ENCODE measurements at places on chromosomes 3 and 15.

DNA sequence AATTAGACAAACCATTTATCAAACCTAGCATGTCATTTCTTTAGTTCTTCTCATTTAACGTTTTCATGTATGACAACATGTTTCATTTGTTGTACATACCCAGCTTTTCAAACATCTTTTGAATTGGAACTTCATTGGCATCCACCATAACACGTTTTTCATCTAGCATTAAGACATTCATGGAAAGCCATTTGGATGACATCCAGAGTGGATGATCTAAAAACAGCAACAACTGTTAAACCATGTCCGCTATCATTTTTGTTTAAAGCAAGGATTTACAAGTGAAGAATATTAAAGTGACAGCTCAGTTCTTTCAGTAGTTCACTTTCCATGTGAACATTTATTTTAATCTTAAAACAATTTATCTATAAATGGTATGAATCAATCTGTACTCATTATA, 14.5 kb downstream of the GATM start:
- DNase-seq = no peak

- no peak for DNase-seq
Measured at GRCh38 chr3:23474580-23475357, 271.6 kb downstream of the UBE2E2 start.

- no peak for DNase-seq
Measured at GRCh38 chr15:78272316-78272715, 8.0 kb downstream of the DNAJA4 start.

DNA sequence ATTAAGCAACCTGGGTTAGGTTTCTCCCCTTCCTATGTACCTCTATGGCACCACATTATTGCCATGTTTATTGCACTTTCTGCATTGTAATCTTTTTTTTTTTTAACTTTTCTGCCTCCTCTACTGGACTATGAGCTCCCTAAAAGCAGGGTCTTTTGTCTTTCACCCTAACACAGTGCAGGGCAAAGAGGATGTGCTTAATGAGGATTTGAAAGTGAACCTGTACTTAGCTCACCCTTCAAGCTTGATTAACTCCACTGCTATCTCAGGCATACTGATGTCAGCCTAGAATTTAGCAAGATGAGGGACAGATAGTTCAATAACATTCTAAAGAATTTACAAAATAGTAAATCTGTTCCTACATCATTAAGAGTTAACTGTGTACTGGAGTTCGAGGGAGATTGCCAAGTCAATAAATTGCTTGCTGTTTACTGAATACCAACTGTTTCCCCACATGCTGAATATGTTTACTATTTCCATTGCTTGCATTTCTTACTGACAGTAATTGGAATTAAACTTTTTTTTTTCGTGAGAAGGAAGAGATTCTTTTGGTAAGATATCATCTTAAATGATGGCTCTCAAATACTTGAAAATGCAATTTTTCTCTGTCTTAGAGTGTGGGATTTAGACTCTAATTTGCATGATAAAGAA, 15.7 kb upstream of the PPARG start:
- DNase-seq = no peak

DNA sequence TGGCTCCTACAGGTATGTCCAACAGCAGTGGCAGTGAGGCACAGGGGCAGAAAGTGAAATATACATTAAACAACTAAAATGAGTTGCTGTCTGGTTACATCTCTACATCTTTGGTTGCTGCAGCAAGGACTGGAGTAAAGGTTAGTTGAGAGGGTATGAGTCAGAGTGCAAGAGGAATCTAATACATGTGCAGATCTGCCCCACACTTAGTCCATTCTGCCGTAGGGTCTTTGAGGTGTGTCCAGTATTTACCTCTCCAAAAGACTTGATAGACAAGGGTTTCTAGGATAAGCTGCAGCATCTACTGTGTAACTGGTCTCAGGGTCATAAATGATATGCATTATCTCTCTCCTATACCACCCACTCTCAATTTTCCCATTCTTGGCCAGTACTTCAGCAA, 6.2 kb upstream of the NEDD4 start:
- DNase-seq = no peak

GRCh38 chr3:40079203-40079846, 230.2 kb upstream of the EIF1B start:
- DNase-seq = no peak

GRCh38 chr3:94373456-94373855, 310.6 kb downstream of the NSUN3 start:
- DNase-seq = no peak

- no peak for DNase-seq
Measured at GRCh38 chr3:131596884-131597283, 94.1 kb upstream of the MRPL3 start.

DNA sequence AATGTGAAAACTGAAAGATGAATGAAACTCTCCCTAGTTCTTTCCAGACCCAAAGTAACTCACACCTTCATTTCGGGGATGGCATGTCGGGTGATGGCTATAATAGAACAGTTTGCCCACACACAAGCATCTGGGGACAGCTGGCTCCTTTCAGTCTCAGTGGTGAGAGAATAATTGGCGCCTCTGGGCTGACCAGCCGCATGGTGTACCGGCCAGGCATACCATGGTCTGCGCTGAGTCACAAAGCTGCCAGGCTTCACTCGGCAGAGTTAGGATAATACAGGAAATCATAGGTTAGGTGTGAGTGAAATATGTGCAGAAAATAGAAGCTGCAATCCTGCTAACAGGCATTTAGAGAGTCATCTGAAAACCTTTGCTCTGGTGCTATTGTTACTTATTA, 80.4 kb upstream of the IGF1R start:
- no peak for DNase-seq

- DNase-seq = no peak
Measured at GRCh38 chr15:29062179-29062591, 176.4 kb downstream of the APBA2 start.

- no peak for DNase-seq
Measured at GRCh38 chr15:92682741-92683510, 27.4 kb upstream of the FAM174B start.

DNA sequence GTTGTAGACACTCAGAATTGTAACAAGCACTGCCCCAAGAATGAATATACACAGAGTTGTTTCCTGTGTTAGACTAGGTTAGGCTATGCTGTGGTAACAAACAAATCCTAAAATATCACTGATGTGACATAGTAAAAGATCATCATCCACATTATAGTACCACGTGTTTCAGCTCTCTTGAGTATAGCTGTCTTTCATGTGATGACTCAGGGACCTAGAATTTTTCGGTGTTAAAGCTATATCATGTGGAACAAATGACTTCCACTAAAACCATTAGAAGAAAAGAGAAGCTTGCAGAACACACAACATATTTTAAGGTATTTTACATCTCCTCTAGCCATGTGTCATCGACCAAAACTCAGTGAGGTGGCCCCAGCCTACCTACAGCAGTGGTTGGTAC, 307.9 kb upstream of the RBMS3 start:
- DNase-seq = no peak

DNA sequence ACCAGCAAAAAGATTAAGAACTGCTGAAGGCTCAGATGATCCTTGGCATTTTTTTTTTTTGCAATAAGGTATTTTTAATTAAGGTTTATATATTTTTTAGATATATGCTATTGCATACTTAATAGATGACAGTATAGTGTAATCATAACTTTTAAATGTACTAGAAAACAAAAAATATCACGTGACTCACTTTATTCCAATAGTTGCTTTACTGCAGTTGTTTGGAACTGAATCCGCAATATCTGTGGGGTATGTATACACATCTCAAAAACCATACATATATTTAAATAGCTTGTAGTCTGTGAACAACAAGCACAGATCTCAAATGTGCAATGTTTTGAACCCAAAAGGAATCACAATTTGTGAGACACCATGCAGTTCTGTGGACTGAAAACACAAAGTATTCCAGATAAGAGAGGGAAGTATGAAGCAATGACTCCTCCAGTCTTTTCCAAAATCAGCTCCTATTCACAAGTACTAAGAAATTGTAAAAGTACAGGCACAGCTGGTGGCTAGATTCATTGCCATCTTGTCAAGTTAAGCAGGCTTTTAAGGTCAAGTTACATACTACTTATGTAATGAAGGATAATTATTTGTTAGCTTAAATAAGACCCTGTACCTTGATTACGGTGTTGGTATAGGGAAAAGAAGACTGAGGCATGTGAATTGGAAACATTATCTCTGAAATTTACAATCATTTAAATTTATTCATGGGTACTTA, 331.1 kb downstream of the TBC1D5 start:
- no peak for DNase-seq

- no peak for DNase-seq
Measured at GRCh38 chr3:103512595-103512994, 1077.8 kb downstream of the ZPLD1 start.

- no peak for DNase-seq
Measured at GRCh38 chr3:130259166-130259874, 86.2 kb upstream of the COL6A5 start.

DNA sequence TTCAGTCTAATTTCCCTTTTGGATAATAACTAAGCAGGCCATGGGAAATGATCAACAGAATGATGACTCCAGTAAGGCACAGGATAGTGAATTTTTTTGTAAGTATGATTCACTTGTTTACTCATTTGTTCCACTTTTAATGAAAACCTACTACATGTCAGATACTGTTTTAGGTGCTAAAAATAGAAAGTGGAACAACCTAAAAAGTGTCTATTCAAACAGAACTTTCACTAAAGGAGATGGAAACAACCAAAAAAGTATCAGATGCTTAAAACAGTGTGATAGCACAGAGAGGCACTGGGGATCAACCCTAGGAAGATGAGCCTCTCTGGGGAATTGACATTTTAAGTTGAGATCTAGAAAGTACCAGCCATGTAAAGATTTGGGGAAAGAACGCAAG, 11.1 kb downstream of the RYK start:
- no peak for DNase-seq

DNA sequence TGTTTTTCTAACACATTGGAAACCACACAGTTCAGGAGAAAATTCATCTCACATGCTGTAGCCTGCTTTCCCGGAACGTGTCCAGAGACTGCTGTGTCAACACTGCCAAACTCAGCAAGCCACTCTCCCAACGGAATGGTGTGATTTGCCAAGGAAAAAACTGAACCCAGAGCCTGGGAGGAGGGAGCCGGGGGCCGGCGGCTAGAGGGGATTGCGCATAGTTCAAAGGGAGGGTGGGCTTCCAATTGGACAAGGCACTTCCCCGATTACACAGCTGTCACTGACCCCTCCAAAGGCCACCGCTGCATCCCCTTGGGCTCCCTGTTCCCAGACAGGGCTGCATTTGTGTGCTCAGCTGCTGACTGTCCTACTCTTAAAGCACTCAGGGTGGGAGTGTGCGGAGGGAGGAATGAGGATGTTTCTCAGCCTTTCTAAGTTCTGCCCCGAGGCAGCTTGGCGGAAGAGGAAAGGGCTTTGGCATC, 256.2 kb downstream of the ZNF621 start:
- DNase-seq = no peak

GRCh38 chr3:183444748-183445147, 16.3 kb upstream of the MCF2L2 start:
- DNase-seq = no peak

GRCh38 chr3:153284282-153284938, 122.4 kb downstream of the RAP2B start:
- no peak for DNase-seq

- no peak for DNase-seq
Measured at GRCh38 chr3:155504682-155505081, 211.2 kb upstream of the STRIT1 start.

GRCh38 chr3:8635631-8636030, 9.0 kb downstream of the SSUH2 start:
- DNase-seq = no peak

DNA sequence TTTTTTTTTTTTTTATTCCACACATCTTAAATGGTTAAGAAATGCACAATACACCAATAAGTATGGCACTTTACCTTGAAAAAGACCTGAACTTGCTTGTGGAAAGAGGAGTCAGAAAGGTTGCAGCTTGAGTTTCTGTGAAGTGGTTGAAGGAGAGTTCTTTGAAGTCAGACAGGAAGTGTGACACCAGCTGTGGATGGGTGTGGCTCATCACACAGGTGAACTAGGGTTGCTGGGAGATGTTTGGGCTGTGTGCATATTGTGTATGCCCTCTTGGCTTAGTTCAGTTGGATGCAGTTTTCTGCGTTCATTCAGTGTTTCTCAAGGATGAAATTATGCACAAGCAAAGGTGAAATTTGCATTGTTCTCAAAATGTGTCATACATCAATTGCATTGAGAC, 6.3 kb downstream of the AEN start:
- DNase-seq = no peak

GRCh38 chr15:52146261-52146660, 33.7 kb upstream of the BCL2L10 start:
- DNase-seq = no peak

GRCh38 chr3:17025594-17026139, 140.9 kb downstream of the PLCL2 start:
- no peak for DNase-seq

DNA sequence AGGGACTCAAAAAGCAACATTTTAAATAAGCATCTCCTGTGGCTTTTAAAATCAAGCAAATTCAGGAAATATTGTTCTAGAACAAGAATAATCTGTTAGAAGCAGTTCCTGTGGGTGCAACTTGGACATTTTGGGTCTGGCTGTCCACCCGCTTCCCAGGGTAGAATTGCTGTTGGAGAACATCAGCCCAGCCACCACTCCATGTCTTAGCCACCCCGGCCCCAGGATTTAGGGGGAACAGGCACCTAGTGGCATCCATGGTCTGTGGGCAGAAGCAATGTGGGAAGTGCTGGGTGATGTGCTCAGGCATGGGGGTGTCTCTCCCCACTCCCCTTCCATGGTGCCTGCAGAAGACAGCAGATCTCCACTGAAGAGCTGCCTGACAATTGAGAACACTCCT, 162.6 kb downstream of the KLF13 start:
- DNase-seq = no peak

GRCh38 chr15:61755467-61755866, 304.8 kb downstream of the VPS13C start:
- no peak for DNase-seq

DNA sequence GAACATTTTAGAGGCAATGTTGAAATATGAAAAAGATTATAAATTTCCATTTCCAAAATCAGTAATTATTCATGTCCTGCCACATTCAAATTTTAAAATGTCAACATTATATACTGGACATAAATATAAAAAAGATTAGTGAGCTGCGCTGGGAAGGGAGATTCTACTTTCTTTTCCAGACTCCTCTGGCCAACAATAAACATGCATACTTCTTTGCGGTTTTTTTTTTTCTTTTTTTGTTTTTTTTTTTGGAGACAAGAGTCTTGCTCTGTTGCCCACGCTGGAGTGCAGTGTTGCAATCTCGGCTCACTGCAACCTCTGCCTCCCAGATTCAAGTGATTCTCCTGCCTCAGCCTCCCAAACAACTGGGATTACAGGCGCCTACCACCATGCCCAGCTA, 105.5 kb downstream of the ADAM10 start:
- DNase-seq = no peak

- no peak for DNase-seq
Measured at GRCh38 chr3:98903705-98904481, 2.4 kb upstream of the DCBLD2 start.

GRCh38 chr15:44720460-44721176, 9.3 kb downstream of the B2M start:
- no peak for DNase-seq

- peak; percentile 20 for DNase-seq
Measured at GRCh38 chr3:40137591-40138295, 171.8 kb upstream of the EIF1B start.

Data from Panc1 (cell line).